A172 (cell line): ENCODE measurements at places on chromosomes 11 and 22. TPM values are rescaled to one million over a fixed set of nuclear protein-coding genes. Genes with fewer than 3 reads are reported as not detected.

DNA sequence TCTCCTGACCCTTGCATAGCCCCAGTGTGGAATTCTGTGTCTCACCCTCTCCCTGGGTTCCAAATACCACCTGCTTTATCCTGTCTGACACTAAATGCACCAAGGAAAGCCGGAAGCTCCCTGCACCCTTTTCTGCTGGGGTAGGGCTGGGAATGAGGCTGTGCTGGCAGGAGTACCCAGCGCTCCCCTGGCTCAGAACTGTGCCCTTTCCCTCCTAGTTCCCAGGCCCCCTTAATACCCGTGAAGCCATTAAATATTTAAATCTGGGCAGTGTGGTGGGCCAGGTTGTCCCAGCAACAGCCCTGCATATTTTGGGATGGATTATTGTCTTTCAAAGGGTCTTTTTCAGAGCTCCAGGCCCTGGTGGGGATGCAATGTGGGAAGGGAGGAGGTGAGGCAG lies 63.0 kb downstream of the TP53I11 start:
- no peak for DNase-seq

Gene MCAT
- total RNA-seq = 18.0 and 18.8 TPM in 2 replicates

GRCh38 chr11:110078923-110079544 lies 14.2 kb upstream of the ZC3H12C start:
- DNase-seq = no peak

Gene GLYATL2
- 0.14 TPM in 1 of 2 replicates, not detected in the other for total RNA-seq
